Substantia nigra (tissue), 51 donors: ENCODE measurements at places on chromosomes 1 and 21.

GRCh38 chr1:110607536-110608230 is 1.5 kb upstream of the KCNA2 start:
- DNase-seq = no peak

GRCh38 chr1:6352138-6352563 is 41.4 kb downstream of the ACOT7 start:
- no peak for DNase-seq

GRCh38 chr1:193807208-193807607 is 620.8 kb upstream of the B3GALT2 start:
- no peak for DNase-seq

DNA sequence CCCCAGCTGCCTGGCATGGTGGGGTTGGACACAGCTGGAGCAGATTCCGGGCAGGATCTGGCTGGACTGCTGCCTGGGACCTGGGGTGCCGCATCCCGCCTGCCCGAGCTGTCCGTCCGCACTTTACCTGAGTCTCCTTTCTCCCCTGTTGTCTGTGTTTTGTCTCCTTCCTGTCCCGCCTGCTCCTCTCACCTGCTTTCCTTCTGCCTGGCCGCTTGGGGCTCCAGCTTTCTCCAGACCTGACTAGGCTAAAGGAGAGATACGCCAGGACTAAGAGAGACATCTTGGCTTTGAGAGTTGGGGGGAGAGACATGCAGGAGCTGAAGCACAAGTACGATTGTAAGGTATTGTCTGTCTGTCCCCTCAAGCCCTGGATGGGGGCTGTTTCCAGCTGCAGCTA is 73.3 kb downstream of the ARHGEF10L start:
- no peak for DNase-seq

GRCh38 chr1:24535021-24535424 is 20.9 kb upstream of the NCMAP start:
- no peak for DNase-seq

DNA sequence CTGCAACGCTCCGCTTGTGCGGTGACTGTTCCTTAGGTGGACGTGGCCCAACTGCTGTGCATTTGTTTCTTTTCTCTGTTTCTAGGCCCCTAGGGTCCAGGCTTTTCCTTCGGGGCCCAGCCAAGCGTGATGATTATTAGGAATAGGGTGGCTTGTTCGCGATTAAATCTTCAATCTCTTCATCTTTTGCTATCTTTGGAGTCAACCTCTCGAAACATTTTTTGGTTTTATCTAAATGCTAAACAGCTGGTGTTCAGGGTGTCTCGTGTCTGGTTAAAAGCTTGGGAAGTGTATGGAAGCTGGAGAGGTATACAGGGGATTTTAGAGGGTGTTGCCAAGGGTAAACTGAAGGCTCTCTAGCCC is 844 bp upstream of the PLD5 start:
- no peak for DNase-seq

DNA sequence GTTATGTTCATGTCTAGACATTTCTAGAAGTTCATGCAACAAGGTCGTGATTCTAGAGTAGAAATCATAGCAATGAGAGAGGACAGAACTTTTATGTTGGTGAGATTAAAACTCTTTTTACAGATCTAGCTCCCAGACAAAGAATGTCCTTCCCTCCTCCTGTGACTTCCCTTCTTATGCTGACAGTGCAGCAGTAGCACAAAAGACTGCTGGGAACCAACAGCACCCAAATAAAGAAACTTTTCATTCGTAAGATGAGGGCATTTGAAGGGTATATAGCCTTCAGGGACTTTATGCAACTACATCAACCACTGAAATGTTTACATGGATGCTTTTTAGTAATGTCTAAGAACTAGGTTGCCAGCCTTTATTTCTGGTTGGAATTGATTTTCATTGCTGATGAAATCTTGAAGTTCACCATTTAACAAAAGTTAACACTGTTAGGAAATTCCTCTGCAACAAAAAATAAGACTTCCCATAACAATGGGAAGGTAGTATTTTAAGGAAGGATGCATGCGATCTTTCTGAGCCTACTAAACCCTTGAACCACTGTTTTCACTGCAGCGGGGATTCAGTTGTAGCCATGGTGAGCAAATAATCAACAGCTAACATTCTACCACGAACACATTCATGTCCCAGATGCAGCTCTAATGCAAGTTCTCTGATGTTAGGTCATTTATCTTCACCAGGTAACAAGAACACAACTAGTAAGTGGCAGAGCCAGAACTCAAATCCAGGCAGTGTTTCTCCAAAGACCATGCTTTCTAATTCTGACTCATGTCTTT is 672.8 kb downstream of the PTPRC start:
- DNase-seq = no peak
